ENCODE measurements at places on chromosomes 5 and 9.

DNA sequence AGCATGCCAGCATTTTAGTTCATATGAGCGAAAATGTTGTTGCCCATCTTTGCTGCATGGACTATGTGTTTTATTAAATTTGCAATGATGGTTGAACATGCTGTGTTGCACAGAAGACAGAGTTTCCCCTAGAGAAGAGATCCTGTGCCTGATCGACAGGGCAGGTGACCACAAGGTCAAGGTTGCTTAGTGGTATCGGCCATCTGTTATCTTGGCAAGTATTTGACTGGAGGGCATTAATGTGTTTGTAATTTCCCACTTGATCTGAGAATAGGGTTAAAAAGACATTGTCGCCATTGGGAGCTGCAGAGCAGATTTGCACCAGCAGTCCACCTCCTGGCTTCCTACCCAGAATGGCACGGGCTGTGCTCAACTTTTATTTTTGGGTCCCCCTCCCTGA is 1523.6 kb upstream of the WWC1 start:
- no peak for DNase-seq

DNA sequence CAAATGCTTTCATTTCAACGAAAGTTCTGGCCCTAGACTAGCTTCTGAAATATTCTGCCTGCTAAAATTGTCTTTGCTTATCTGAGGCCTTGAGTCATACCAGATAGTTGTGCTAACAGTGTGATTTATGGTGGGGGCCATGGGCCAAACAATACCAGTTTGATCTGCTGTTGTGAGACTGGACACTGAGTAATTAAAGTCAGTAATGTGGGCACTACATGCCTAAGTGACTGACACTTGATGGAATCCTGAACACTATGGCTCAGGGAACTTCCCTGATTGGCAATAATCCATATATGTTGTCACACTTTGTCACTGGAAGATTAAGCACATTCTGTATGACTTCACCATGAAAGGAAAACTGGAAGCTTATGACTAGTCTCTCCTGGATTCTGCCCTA is 127.6 kb upstream of the CYLC2 start:
- no peak for DNase-seq

GRCh38 chr9:126561582-126561981 is 52.1 kb upstream of the LMX1B start:
- no peak for DNase-seq

DNA sequence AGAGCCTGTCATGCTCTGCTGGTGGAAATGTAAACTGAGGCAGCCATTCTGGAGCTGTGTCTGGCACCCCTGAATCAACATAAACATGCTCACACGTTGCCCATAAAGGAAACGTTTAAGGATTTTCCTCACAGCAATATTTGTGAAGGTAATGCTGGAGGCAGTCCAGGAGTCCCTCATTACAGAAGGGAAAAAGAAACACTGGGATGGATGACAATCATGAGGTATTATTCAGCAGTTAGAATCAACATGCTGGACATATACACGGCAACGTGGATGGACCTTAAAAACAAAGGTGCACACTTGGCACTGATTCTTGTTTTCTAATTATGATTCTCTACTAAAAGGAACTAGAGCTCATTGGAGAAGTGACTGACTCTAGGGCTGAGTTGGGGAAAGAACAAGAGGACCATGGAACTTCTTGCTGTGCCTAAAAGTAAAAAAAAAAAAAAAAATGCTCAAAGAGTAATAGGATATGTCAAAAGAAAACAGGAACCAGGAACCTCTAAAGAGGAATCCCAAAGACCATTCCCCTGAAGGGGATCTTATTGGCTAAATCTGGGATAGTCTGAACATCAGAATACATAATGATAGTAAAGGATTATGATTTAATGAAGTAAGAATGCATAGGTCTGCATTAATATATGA is 18.6 kb downstream of the B4GALT1 start:
- no peak for DNase-seq

- no peak for DNase-seq
These were observed 928.4 kb upstream of the WWC1 start for GRCh38 chr5:167363065-167363464.
